ENCODE measurements at places on chromosomes 1 and 21. TPM values are rescaled to one million over a fixed set of nuclear protein-coding genes. Genes with fewer than 3 reads are reported as not detected.

TNFRSF18 gene
- 231 TPM for total RNA-seq

DNA sequence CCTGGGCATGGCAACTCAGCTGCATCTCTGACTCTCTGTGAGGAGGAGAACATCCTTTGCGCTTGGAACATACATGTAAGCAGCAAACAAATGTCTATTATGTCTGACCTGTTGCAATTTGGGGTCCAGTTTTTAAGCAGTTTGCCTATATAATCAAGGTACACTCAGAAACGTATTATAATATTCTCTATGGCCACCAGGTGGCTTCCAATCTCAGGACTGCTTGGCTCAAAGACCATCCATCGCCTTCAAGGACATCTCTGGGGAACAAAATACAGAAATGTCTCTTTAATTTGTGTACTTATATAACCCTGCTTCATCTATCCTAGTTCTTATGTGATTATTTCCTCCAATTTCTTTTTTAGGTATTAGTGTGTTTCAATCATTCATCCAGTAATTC is 227.2 kb downstream of the OLFM3 start:
- no peak for DNase-seq
- no peaks in the 10 kb centered on the region for H3K36me3 ChIP-seq
- H3K4me1 ChIP-seq: no peaks in the 10 kb centered on the region
- no peaks in the 10 kb centered on the region for H3K27me3 ChIP-seq
- no peak overlapping the region for H3K4me3 ChIP-seq

DNA sequence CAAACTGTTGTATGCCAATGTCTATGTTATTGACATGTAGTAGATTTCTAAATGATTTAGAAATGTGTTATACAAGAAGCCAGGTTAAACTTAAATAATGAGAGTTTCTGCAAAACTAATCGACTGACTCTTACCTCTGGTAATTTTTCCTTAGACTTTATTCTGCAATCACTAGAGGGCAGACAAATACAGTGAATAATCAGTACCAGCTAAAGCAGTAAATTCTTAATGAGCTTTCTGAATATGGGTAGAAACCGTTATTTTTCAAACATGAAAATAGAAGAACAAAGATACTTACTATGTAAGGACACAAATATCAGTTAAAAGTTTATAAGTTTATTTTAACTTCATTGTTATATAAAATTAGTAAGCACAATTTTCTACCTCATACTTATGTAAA is 97.9 kb upstream of the RGS1 start:
- no peak overlapping the region for H3K4me3 ChIP-seq
- H3K27ac ChIP-seq: no peak overlapping the region
- H3K36me3 ChIP-seq: no peaks in the 10 kb centered on the region
- peaks cover 12% of the 10 kb centered on the region for H3K27me3 ChIP-seq
- no peak for DNase-seq

GRCh38 chr1:25954282-25954938 is 43.5 kb downstream of the PAFAH2 start:
- H3K27ac ChIP-seq: no peak overlapping the region
- no peak for DNase-seq
- no peaks in the 10 kb centered on the region for H3K27me3 ChIP-seq
- peaks cover 5% of the 10 kb centered on the region for H3K4me1 ChIP-seq
- no peak overlapping the region for H3K4me3 ChIP-seq

GRCh38 chr1:206785182-206785765 is 13.0 kb upstream of the IL10 start:
- H3K27ac ChIP-seq: no peak overlapping the region
- no peak overlapping the region for H3K4me3 ChIP-seq
- no peak for DNase-seq
- peaks cover 75% of the 10 kb centered on the region for H3K4me1 ChIP-seq
- peaks cover 3% of the 10 kb centered on the region for H3K36me3 ChIP-seq
- peaks cover 5% of the 10 kb centered on the region for H3K27me3 ChIP-seq

- no peaks in the 10 kb centered on the region for H3K4me1 ChIP-seq
- no peak overlapping the region for H3K27ac ChIP-seq
- peaks cover 22% of the 10 kb centered on the region for H3K27me3 ChIP-seq
- no peak overlapping the region for H3K4me3 ChIP-seq
- DNase-seq: no peak
- no peaks in the 10 kb centered on the region for H3K36me3 ChIP-seq
Observed at GRCh38 chr1:37726751-37727585, 34.7 kb downstream of the CDCA8 start.

DNA sequence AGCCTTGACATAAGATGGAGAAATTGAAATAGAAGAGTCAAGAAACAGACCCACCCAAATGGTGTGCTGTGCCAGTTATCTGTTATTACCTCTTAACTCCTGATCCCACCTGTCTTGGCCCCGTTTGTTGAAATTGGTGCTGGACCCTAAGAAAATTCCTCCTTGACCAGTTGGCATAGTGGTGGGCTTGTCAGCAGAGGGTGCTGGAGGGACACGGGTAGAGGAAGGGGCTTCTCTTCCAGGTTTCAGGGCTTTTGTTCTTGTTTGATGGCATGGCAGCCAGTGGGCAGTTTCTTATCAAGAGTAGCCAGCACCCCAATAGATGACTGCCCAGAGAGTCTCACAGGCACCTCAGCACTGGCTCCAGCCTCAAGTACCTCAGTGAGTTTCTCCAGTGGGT is 51.6 kb downstream of the PCBP3 start:
- H3K4me1 ChIP-seq: peaks cover 9% of the 10 kb centered on the region
- no peak for DNase-seq
- H3K27me3 ChIP-seq: peaks cover 4% of the 10 kb centered on the region
- H3K36me3 ChIP-seq: no peaks in the 10 kb centered on the region
- H3K4me3 ChIP-seq: no peak overlapping the region

REN gene
- total RNA-seq: not detected

GRCh38 chr21:45388611-45389296 is 16.2 kb upstream of the COL18A1 start:
- no peak for DNase-seq
- H3K4me1 ChIP-seq: no peaks in the 10 kb centered on the region
- no peak overlapping the region for H3K4me3 ChIP-seq
- H3K36me3 ChIP-seq: no peaks in the 10 kb centered on the region
- H3K27me3 ChIP-seq: peaks cover 3% of the 10 kb centered on the region
- no peak overlapping the region for H3K27ac ChIP-seq

PGBD2 gene
- total RNA-seq: 6.7 TPM

KCNJ6 gene
- total RNA-seq: not detected

DNA sequence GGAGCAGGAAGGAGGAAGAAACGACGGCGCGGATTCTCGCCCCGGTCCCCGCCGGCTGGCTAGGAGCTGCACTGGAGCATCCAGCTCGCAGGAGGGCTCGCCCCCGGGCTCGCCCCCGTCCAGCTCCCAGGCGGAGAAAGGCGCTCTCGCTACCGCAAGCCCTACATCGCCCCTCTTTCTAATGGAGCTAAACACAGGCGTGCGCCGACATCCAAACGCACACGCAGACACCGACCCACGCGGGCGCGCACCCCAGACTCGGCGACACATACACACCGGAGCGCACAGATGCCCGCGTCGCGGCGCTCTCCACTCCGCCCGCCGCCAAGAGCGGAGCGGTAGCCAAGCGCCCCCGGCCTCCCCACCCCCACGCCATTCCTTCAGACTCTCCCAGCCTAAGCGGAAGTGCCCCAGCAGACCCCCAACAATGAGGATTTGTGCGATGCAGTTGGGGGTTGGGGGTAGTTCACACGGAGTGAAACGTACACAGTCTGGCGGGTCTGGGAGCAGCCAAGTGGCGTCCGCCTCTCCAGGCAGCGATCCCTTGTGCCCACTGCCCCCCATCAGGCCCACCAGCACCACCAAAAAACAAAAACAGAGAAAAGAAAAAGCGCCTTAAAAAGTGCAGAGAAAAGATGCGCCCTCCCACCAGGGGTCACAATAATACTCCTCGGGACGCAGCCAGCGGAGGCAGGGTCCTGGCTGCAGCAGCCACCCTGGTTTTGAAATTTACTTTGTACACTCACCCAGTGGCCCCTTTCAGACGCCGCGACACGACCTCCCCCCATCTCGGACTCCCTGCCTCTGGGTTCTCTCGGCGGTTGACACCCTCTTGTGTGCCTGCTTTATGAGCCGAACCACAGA is 1.4 kb downstream of the DAB1 start:
- no peaks in the 10 kb centered on the region for H3K36me3 ChIP-seq
- H3K4me3 ChIP-seq: no peak overlapping the region
- H3K4me1 ChIP-seq: no peaks in the 10 kb centered on the region
- peaks cover 60% of the 10 kb centered on the region for H3K27me3 ChIP-seq

IL23R gene
- total RNA-seq: 0.80 TPM

- H3K27ac ChIP-seq: no peak overlapping the region
- H3K4me3 ChIP-seq: no peak overlapping the region
- peak; percentile 17 for DNase-seq
- H3K36me3 ChIP-seq: peaks cover 24% of the 10 kb centered on the region
- H3K27me3 ChIP-seq: no peaks in the 10 kb centered on the region
- peaks cover 18% of the 10 kb centered on the region for H3K4me1 ChIP-seq
Observed at GRCh38 chr21:36422279-36423098, 37.3 kb downstream of the CHAF1B start.

FCGR3B gene
- not detected for total RNA-seq

DNA sequence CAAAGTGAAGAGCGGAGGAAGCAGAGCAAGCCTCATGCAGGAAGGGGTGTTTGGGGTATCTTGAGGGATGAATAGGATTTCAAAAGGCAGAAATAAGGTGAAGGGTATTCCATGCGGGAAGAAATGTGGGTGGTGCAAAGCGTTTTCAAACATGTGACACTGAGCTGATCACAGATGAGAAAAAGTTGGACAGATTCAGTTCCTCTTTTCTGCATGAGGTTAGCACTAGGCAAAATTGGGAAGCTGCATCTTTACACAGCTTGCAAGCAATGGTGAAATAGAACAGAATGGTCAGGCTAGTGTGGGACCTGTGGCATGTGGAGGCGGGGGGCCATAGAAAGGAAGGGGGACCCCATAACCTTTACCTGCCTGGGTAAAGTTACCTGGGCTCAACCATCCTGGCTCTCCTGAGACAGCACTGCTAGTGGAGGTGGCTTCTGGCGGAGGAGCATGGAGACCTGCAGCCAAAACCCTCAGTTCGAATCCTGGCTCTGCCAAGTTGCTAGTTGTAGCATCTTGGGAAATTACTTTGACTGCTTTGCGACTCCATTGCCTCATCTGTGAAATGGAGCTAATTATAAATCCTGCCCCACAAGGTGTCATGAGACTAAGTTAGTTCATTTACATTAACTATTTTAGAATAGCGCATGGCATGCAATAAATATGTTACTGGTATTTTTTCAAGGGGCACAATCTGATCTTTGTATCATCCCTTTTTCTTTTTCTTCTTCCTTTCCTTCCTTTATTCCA is 16.4 kb downstream of the KCNA10 start:
- H3K36me3 ChIP-seq: no peaks in the 10 kb centered on the region
- H3K27ac ChIP-seq: no peak overlapping the region
- no peaks in the 10 kb centered on the region for H3K4me1 ChIP-seq
- H3K27me3 ChIP-seq: peaks cover 21% of the 10 kb centered on the region

DNA sequence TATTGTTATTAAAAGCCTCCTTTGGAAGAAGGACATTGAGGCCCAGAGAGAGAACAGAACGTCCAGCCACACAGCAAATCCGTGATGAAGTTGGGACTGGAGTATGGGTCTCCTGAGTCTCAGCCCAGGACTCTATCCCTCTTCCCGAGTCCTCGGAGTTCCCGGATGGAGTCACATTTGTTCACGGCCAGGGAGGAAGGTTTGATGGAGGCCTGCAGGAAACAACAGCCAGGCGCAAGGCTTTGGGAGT is 357 bp upstream of the TXLNA start:
- H3K4me3 ChIP-seq: peak overlapping the region; percentile 97
- no peak for DNase-seq
- peak overlapping the region; percentile 98 for H3K27ac ChIP-seq
- H3K27me3 ChIP-seq: no peaks in the 10 kb centered on the region
- peaks cover 41% of the 10 kb centered on the region for H3K36me3 ChIP-seq

DNA sequence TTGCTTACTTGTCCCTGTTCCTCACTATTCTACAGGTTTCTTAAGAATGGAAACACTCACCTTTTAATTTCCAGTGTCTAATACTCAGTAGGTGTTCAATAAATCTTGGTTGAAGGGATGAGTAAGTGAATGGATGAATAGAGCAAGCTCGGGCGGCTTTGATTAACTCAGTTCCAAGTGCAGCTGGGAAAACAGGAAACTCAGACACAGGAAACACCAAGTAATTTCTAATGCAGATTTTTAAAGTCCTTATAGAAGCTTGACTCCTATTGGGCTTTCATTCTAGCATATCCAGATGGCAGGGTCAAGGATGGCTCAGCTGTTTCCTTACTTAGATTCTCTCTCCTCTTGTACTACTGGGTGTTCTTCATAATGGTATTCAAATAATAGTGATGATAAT is 14.0 kb downstream of the CAMK1G start:
- H3K4me1 ChIP-seq: no peaks in the 10 kb centered on the region
- no peak overlapping the region for H3K27ac ChIP-seq
- no peaks in the 10 kb centered on the region for H3K36me3 ChIP-seq
- DNase-seq: no peak
- no peak overlapping the region for H3K4me3 ChIP-seq
- peaks cover 52% of the 10 kb centered on the region for H3K27me3 ChIP-seq

CNR2 gene
- 0.05 TPM for total RNA-seq

GRCh38 chr1:30693822-30694221 is 29.6 kb downstream of the MATN1 start:
- no peak overlapping the region for H3K27ac ChIP-seq
- peaks cover 9% of the 10 kb centered on the region for H3K27me3 ChIP-seq
- no peak for DNase-seq
- H3K4me1 ChIP-seq: no peaks in the 10 kb centered on the region

FOXD2 gene
- 0.11 TPM for total RNA-seq

GRCh38 chr1:244137725-244138124 is 86.6 kb downstream of the ZBTB18 start:
- peaks cover 9% of the 10 kb centered on the region for H3K4me1 ChIP-seq
- H3K27ac ChIP-seq: no peak overlapping the region
- H3K36me3 ChIP-seq: no peaks in the 10 kb centered on the region
- H3K4me3 ChIP-seq: peak overlapping the region; percentile 19
- no peak for DNase-seq

Measured in activated T-helper 2 cell treated with anti-CD3 and anti-CD28 coated beads, Interferon-gamma antibody, Interleukin-2, Interleukin-4, amounts not matched to agents 10 μg/mL and 5 μg/mL and 100 μg/mL, durations not matched to agents 14 hours and 24 hours and 36 hours (primary cell).